ENCODE measurements at places on chromosomes 2 and 18. TPM values are rescaled to one million over a fixed set of nuclear protein-coding genes. Genes with fewer than 3 reads are reported as not detected.

DNA sequence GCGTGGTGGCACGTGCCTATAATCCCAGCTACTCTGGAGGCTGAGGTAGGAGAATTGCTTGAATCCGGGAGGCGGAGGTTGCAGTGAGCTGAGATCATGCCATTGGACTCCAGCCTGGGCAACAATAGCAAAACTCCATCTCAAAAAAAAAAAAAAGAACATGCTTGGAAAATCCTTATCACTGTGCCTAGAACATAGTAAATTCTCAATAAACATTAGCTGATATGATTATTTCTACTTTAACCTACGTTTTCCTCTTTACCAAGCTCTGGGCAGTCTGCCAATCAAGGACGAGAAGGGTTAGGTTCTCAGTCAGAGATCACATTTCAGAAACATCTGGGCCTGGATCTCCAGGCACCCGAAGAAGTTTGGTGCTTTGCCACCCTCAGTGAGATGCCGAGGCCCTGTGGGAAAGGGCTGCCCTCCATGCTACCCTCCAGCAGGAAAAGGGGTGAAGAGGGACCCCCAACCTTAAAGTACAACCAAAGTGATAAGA lies 107.7 kb downstream of the BCL11A start:
- DNase-seq, result peak; percentile 26

DNA sequence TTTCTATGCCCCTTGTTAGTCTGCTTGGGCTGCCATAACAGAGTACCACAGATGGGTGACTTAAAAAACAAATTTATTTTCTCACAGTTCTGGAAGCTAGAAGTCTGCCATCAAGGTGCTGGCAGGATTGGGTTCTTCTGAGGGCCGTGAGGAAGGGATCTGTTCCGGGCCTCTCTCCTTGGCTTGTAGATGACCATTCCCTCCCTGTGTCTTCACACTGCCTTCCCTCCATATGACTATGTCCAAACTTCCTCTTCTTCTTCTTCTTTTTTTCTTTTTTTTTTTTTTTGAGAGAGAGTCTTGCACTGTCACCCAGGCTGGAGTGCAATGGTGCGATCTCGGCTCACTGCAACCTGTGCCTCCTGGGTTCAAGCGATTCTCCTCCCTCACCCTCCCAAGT lies 13.1 kb upstream of the CCNYL1 start:
- DNase-seq, result no peak

DNA sequence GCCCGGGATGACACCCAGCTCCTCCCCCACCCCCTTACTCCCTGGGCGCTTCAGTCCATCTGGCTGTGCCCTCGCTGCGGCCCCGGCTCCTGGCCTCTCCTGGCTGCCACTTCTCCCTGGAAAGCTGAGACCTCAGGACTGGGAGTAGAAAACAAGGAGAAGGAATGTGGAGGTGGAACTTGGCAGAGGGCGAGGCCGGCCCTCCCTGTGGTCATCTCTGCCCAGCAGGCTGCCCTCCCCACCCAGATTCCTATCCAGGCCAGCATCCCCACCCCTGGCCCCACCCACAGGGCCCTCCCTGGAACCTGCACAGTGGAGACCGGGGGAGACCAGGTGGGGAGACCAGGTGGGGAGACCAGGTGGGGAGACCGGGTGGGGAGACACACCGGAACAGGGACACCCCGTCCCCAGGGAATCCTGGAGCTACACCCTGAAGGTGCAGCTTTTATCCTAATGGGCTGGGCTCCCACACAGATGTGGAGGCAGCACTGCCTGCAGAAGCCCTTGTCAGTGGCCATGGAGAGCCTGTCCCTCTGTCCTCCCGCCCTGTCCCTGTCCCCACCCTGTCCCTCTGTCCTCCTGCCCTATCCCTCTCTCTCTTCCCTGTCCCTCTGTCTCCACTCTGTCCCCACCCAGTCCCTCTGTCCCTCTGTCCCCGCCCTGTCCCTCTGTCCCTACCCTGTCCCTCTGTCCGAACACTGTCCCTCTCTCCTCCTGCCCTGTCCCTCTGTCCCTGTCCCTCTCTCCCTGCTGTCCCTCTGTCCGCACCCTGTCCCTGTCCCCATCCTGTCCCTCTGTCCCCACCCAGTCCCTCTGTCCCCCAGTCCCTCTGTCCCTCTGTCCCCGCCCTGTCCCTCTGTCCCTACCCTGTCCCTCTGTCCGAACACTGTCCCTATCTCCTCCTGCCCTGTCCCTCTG lies 157.1 kb downstream of the PXDN start:
- DNase-seq, result no peak

DNA sequence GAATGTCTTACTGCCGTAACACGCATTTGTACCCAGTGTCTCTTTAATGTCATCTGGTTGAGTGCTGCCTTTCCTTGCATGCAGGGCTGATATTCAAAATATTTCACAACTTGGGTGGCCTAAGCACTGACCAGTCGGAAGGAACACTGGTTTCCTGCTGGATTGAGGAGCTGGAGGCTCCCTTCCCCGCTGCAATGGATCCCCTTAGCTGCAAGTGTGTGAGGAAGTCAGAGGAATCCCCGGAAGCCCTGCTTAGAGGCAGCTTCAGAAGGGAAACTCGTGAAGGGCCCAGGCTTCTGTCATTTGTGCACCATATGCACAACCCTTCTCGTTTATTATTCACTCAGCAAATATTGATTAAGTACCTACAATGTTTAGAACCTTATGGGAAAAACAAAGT lies 33.2 kb upstream of the SP3 start:
- DNase-seq, result no peak

DNA sequence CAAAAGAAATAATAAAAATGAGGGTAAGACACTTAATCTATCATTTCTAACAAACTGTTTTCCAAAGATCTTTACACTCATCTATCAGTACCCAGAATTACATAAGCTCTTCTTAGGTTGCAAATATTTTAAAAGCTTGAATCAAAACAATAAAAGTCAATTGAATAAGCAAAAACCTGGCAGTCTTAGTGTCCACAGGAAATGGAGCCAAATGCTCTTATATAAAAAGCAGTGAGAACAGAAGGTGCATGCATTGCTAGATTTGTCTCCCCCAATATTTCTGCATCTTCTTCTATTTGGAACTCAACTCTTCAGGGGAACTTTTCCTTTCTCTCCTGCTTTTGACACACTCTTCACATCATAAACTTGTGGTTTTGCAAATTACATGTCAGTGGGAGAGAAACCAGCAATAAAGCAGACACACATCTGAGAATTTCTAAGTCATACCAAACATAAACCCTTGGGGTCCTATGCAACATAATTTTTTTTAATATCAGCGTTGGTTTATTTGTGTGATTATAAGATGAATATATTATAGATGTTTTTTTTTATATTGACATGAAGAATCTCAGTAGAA lies 343.9 kb upstream of the ACVR2A start:
- no peak for DNase-seq

Gene CDCA7
- total RNA-seq, result 12.0 TPM

Gene DSG2
- total RNA-seq, result 1.7 TPM
